ENCODE measurements at places on chromosomes 4 and X.

DNA sequence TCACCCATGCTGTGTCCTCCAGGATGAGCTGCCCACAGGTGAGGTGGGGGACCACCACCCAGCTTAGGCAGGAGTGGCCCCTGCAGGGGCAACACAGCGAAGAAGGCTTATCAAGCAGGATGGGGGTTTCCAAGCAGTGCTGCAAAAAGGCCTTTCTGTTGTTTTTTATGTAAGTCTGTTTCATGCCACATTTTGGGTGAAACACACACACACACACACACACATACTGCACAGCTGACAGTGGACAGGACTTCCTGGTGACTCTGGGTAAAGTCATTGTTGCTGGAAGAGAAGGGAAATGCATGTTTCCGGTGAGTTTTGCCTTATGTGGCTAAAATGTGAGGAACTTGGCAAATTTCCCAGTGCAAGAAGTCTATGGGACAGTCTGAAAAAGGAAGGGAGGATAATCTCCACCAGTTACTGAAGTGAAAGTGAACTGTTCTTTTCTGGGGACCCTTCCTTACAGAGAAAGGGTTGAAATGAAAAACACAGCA, 119.2 kb downstream of the IRF2 start:
- DNase-seq = no peak

- no peak for DNase-seq
Observed at GRCh38 chrX:84634201-84634782, 132.0 kb upstream of the HDX start.

DNA sequence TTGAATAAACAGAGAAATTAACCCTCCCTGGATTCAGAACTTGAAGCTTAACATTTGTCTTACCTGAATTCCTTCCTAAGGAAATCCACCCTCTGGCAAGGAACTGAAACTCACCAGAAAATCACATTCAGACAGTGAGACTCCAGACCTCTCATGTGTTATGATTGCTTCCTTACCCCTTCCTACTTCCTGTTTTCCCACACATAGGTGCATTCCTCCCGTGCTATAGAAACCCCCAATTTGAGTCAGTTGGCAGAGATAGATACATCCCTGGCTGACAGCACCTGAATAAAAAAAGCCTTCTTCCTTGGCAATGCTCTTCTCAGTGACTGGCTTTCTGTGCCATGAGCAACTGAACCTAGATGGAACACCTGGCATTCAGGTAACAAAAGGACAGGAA, 157.0 kb upstream of the SMIM31 start:
- no peak for DNase-seq

DNA sequence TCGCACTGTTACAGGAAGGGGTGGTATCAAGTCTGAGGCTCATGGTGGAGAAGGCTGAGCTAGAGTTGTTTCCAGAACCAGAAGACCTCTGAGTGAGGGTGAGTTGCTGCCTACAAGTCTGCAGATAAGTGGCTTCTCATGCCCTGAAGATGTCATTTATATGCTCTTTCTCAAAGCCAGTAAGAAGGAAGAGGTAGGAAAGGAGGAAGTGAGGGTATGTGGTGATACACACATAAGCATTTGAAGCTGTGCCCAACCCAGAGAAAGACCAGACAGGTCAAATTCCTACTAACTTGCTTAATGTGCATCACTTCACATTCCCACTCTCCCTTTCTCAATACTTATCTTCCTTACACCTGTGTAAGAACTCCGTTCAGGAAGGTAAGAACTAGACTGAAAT, at the start of gene PPBP:
PPBP (minus strand) TSS at position 130 of the 400 bp plus-strand sequence; CDS start at position 43, 87 bp downstream.
- DNase-seq = no peak

DNA sequence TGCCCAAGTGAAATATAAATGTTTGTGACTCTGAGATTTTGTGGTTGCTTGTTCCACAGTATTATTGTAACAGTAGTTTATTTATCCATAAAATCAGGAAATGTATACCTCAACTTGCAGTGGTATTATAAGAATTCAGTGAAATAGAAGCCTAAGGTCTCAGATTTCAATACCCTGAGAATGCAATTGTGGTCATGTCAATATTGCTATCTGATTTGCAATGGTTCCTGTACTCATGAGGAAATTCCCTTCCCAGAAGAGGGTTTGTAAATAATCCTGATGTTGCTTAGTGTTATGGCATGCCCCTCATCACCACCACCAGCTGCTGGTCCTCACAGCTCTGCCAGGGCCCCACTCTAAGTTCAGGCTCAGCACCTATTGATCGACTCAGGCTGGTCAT, 67.8 kb downstream of the SLC34A2 start:
- DNase-seq = no peak

DNA sequence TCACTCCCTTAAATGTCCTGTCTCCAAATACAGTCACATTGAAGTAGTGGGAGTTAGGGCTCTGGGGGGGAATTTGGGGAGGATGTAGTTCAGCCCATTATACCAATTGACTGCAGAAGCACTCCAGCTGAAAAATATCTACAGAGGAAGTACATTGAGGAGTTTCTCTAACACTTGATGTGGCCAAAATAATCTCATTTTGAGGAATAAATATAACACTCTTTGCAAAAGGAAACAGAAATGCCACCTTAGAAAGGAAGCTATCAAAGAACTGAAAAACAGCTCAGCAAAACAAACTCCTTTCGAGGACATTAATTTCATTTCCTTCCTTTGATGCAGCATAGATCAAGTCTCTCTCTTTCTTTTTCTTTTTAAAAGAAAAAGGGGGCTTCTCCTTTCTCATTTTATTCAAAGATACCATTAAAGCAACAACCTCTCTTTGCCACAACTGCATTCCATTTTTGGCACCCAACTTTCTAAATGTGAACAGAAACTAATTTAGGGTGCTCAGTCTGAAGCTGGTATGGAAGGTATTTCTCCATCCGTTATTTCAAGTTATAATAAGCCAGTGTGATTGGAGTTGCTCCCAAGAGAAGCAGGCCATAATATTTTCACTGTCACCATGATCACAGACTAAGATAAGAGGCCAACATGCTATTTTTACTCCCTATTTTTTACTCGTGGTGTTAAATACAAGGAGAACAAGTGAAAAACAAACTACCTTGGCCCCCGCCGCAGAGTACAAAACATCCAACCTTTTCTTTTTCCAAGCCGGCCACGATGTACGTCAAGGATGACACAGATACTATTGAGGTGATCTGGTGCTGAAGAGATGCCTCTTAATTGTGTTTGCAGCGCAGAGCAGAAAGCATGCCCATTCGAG, 230.4 kb upstream of the GATB start:
- no peak for DNase-seq

- no peak for DNase-seq
Observed at GRCh38 chr4:54433686-54434085, 204.6 kb downstream of the PDGFRA start.

DNA sequence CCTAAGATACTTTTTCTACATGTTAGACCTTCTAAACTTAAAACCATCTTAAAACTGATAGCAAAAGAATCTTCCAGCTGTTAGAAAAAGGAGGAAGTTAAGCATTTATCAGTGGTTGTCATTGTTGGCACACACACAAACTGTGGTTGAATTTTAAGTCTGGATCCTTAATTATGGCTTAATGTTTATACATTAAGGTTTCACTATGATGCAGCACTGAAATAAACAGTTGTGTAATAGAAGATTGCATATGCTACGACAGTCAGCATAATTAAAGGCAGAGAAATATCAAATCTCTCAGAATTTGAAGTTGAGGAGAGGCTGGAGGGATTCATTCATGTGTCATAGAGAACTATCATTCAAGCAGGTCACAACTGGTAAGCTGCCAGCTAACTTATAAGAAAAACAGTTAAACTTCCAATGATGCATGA, 32.3 kb downstream of the ADGRA3 start:
- DNase-seq = no peak

GRCh38 chr4:38294238-38294637, 334.0 kb downstream of the PTTG2 start:
- no peak for DNase-seq

GRCh38 chr4:13656569-13657405, 29.3 kb upstream of the BOD1L1 start:
- DNase-seq = peak; percentile 18

GRCh38 chrX:115260330-115260729, 26.4 kb upstream of the LRCH2 start:
- DNase-seq = no peak

DNA sequence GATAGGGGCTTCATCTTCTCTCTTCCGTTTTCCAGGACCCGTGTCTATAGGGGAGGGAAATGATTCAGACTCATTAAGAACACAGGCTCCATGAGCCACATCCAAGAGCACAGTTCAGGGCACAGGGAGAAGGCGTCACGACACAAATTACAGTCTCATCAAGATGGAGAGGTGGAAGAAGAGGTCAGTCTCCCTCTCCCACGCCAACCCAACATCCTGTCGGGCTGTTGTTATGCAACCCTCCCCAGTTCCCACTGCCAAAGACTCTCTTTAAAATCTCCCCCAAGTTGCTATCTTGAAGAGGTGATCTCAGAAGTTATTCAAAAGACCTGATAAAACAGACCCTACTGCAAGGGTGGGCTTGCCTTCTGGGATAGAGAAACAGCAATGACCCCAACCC, 12.6 kb downstream of the ZMYM3 start:
- DNase-seq = no peak

GRCh38 chr4:170476351-170476750, 386.6 kb upstream of the AADAT start:
- DNase-seq = no peak

DNA sequence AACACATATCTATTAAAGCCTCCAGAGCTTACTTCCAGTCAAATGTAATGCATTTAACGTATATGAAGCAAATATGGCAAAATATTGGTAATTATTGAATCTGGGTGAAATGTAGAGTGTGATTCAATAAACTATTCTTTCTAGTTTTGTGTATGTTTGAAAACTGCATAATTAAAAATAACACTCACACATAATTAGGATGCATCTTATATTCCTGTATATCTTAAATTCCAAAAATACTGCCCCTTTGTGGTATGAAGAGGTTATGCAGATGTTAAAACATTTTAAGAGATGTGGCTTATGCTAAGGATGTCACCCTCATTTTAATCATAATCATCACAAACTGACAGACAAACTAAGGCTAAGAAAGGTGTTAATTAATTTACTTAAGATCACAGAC, 182.9 kb downstream of the COX18 start:
- DNase-seq = no peak

GRCh38 chr4:109179061-109179460, 123.4 kb downstream of the COL25A1 start:
- DNase-seq = no peak

DNA sequence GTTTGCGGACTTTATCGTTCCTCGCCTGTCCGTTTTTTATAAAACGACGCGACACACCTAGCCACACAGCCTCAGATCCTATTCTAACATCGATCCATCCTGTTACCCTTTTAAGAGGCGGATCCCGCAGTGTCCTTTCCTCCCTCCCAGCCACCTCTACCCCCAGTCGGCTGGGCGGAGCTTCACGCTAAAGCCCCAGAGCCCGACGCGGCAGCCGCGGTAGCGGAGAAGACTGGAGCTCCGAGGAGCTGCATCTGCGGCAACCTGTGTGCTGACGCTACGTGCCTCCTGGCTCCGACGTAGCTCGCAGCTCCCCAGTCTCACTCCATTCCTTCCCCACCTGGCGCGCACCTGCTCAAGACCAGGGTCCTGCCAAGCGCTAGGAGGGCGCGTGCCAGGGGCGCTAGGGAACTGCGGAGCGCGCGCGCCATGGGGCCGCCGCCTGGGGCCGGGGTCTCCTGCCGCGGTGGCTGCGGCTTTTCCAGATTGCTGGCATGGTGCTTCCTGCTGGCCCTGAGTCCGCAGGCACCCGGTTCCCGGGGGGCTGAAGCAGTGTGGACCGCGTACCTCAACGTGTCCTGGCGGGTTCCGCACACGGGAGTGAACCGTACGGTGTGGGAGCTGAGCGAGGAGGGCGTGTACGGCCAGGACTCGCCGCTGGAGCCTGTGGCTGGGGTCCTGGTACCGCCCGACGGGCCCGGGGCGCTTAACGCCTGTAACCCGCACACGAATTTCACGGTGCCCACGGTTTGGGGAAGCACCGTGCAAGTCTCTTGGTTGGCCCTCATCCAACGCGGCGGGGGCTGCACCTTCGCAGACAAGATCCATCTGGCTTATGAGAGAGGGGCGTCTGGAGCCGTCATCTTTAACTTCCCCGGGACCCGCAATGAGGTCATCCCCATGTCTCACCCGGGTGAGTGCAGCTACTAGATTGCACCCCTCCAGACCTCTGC, at the start of gene RNF128:
RNF128 (plus strand) TSS at position 217 of the 953 bp plus-strand sequence; CDS start at position 430, 213 bp downstream.
- DNase-seq = no peak

- no peak for DNase-seq
Observed at GRCh38 chr4:112026058-112026457, 119.2 kb upstream of the FAM241A start.

DNA sequence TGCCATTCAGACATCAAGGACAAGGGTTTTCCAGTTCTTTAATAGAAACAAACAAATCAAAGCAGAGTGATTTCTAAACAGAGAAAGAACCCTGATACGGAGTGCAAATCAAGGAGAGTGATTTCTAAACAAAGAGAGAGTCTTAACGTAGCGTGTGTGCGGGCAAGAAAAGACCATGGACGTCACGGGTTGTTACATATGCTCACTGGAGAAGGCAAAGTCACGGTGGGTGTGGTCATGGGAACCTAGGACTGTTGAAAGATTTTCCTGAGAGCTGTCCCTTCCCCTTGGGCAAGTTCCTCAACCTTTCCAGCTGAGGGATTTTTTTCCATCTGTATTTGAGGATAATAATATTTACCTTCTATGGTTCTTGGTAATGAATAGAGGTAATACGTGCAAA, 95.0 kb upstream of the SLC34A2 start:
- DNase-seq = no peak

Data from stimulated activated CD4-positive, alpha-beta T cell treated with anti-CD3 and anti-CD28 coated beads, Interleukin-1b, Interleukin-23, amount 100 ng/mL, for 1 hour (primary cell).